ENCODE measurements at places on chromosomes 16 and 17.

GRCh38 chr17:57516290-57517230 lies 228.5 kb downstream of the CCDC182 start:
- no peak for DNase-seq

DNA sequence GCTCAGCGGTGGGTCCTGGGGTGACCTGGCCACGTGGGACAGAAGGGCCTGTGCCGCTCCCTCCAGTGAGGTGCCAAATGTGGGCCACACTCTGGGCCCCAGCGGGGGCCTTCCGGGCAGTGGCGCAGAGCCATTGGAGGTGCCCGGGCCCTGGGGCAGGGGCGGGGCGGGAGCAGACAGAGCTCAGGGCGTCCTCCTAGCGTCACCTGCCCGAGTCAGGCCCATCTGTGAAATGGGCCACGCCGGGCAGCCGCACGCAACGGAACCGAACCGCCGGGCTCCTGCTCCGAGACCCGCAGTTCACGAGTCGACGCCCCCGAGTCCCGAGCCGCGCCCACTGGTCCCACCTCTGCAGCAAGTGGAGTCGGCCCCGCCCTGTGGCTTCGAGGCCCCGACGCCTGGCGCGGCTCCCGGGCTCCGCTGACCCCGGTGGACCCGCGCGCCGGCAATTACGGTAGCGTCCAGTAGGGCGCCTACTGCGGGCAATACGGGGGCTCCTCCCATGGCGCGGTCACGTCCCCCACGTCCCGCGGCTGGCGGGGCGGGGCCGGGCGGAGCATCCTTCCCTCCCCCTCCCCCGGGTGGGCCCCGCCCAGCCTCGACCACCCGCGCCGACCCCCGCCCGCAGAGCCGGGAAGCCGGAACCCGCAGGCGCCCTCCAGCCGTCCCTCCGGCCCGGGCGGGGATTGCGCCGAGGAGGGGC lies 1.9 kb downstream of the SLC16A3 start:
- peak; percentile 73 for DNase-seq

DNA sequence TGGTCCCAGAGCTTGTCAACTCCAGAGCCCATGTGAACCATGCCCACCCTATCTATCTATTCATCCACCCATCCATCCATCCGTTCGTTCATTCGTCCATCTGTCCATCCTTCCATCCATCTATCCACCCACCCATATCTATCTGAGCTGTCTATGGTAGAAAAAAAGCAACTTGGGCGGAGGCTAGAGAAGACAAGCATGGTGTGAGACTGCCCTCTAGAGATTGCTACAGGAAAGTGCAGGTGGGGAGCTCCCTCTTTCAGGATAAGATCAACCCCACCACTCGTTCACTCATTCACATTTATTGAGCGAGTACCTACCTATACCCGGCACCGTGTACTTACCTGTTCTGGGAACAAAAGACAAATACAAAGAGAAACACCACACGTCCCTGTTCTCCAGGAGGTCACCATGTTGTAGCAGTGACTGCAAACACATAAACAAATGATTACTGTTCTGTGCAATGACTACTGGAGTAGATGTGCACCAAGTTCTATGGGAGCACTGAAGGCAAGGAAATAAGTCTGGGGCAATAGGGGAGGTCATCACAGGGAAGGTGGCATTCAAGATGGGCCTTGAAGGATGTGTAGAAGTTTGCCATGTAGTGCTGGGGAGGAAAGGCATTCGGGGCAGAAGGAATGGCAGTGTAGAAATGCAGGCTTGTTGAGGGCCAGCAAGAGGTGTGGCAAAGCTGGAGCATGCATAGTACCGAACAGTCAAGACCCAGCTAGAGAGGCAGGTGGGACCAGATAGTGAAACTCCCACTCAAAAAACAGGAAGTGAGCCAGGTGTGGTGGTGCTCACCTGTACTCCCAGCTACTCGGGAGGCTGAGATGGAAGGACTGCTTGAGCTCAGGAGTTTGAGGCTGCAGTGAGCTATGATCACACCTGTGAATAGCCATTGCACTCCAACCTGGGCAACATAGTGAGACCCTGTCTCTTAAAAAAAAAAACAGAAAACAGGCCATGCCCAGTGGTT lies 13.4 kb upstream of the ATP5MC1 start:
- peak; percentile 78 for DNase-seq

- no peak for DNase-seq
Measured at GRCh38 chr16:35574454-35575431, 2115.3 kb downstream of the TP53TG3F start.

GRCh38 chr17:77572851-77573250 lies 385.7 kb upstream of the TNRC6C start:
- DNase-seq = no peak

GRCh38 chr16:51166541-51166940 lies 15.5 kb upstream of the SALL1 start:
- DNase-seq = no peak

DNA sequence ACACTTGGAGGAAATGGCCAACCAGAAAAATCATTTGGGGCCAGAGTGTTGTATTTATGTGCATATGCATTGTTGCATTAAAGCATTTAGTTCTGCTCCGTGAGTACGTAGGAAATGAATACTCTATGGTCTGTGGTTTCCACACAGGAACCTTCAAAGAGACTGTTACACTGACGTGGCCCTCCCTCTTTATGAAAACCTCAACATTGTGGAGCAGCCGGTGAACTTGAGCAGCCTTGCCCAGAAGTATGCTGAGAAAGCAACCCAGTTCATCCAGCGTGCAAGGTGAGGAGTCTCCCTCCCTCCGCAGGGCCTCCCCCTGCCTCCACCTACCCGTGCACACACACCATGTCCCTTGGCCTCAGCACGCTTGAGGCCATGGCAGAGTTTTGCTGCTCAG lies 65.2 kb downstream of the ARSG start:
- DNase-seq = peak; percentile 80

- DNase-seq = no peak
Measured at GRCh38 chr16:86680661-86681030, 102.3 kb downstream of the FOXL1 start.
